ENCODE measurements at places on chromosomes 16 and 17. TPM values are rescaled to one million over a fixed set of nuclear protein-coding genes. Genes with fewer than 3 reads are reported as not detected.

DNA sequence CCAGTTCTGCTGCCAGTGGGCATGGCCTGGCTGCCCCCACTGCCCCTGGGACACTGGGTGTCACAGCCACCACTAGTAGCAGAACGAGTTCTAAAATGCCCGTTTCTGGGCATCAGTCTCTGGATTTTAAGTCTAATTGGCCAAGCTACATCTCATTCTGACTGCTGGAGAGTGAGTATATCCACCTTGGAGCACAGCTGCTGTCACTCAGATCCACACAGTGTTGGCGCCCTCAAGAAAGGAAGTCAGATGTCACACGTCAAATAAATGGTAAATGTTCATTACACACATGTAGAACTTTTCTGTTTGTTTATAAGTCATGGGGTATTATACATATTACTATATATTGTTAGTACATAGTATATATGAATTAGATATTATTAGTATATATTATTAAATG is 19.4 kb downstream of the GNGT2 start:
- peaks cover 3% of the 10 kb centered on the region for H3K4me1 ChIP-seq
- peaks cover 4% of the 10 kb centered on the region for H3K36me3 ChIP-seq
- H3K4me3 ChIP-seq = no peak overlapping the region

Gene KRTAP2-3
- not detected for total RNA-seq

GRCh38 chr17:81253358-81254131 is 14.4 kb downstream of the NDUFAF8 start:
- peak overlapping the region; percentile 83 for H3K4me3 ChIP-seq
- H3K36me3 ChIP-seq = no peaks in the 10 kb centered on the region
- peaks cover 26% of the 10 kb centered on the region for H3K27me3 ChIP-seq
- peak; percentile 68 for DNase-seq

- DNase-seq = no peak
- H3K36me3 ChIP-seq = peaks cover 4% of the 10 kb centered on the region
- peaks cover 3% of the 10 kb centered on the region for H3K27me3 ChIP-seq
- H3K4me3 ChIP-seq = no peak overlapping the region
These were observed 6.7 kb upstream of the PHKG2 start for GRCh38 chr16:30741461-30741914.

DNA sequence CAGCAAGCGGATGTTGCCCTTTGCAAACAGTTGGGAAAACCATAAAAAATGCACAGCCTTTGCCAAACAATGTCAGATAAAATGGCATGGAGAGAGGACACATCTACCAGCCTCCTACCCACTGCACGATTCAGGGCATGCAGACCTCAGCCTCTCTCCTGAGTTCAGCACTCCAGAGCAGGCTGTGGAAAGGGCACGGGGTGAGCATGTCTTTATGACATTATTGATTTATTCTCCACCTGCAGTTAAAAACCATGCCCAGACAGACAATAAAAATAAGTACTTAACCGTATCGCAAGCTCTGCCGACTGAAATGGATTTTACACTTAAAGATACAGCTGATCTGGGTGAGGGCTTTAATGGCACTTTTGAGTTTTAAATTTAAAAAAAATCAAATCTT is 127.1 kb downstream of the MAF start:
- peaks cover 3% of the 10 kb centered on the region for H3K27me3 ChIP-seq
- no peak overlapping the region for H3K27ac ChIP-seq
- H3K36me3 ChIP-seq = no peaks in the 10 kb centered on the region
- H3K4me1 ChIP-seq = no peaks in the 10 kb centered on the region
- H3K4me3 ChIP-seq = no peak overlapping the region

DNA sequence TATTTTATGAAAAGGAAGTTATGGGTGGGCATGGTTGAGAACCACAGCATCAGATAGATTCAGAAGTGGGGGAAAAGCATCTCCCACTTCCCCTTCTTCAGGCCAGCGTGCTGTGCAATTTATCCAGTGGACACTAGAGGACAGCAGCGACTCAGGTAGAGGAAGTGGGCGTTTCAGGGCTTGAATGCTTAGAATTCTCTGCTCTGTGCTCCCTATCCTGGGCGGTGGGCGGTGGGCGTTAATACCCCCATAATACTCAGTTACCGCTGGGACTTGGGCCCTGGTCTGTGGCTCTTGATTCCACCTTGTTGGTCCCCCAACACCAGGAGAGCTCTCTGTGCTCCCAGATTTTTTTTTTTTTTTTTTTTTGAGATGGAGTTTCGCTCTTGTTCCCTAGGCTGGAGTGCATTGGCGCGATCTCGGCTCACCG is 3.7 kb upstream of the LYZL6 start:
- DNase-seq = peak; percentile 74
- no peak overlapping the region for H3K4me3 ChIP-seq
- no peaks in the 10 kb centered on the region for H3K36me3 ChIP-seq
- peaks cover 2% of the 10 kb centered on the region for H3K27me3 ChIP-seq
- H3K27ac ChIP-seq = no peak overlapping the region

DNA sequence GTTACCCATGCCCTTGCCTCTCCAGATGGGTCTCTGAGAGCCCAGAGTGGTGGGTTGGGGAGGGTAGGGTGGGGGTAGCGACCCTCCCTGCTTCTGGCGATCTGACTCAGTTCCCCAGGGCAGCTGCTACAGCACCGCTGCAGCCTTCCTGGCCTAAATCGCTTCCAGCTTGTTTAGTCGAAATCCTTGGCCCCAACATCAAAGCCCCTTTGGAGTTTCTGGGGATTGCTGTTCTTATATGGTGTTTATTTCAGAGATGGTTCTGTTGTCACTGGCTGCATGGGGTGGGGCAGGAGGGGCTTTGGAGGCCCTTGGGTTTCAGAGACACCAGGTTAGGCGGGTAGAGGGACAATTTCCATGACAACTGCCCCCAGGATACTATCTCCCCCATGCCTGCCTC is 35.9 kb downstream of the FZD2 start:
- H3K27ac ChIP-seq = no peak overlapping the region
- no peak for DNase-seq
- no peak overlapping the region for H3K4me3 ChIP-seq
- no peaks in the 10 kb centered on the region for H3K4me1 ChIP-seq

GRCh38 chr17:7218758-7219157 is 878 bp downstream of the DLG4 start:
- peak overlapping the region; percentile 89 for H3K4me3 ChIP-seq
- DNase-seq = no peak
- peaks cover 37% of the 10 kb centered on the region for H3K4me1 ChIP-seq
